ENCODE measurements at places on chromosomes 2 and 18.
A peak's percentile ranks its signal among the peaks of the same experiment; 100 is the strongest.

DNA sequence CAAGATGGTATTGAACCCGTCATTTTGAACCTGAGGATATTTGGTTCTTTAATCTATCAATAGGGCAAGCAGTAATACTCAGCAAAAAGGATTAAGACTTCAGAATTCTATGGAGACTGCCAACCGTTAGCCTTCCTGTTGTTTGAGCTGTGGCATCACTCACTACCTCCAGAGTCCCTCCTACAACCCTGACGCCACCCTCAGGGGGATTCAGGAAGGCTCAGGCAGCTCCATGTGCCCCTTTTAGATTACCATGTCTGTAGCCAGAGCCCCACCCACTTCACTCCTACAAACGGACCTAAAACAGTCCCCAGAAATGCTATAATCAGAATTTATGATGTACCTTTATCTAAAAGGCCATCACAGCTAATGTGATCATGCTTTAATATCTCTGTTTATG, 172.9 kb downstream of the EPHA4 start:
- no peak for DNase-seq

DNA sequence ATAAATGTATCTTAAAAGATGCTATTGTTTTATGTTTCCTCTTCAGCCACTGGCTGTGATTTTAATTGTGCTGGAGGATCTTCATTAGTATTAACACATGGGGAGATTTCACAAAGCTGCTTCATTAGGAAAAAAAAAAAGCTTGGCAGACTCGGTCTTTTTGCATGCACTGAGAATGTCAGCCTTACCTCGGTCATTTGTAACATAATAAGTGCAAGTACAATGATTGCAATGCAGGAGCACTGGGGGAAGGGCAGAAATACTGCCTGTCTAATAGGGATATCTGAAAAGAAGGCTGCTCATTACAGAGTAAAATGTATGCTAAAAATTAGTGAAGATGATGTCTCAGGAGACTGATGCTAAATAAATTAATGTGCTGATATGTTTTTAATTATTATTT, 1.3 kb upstream of the BAZ2B start:
- no peak for DNase-seq

DNA sequence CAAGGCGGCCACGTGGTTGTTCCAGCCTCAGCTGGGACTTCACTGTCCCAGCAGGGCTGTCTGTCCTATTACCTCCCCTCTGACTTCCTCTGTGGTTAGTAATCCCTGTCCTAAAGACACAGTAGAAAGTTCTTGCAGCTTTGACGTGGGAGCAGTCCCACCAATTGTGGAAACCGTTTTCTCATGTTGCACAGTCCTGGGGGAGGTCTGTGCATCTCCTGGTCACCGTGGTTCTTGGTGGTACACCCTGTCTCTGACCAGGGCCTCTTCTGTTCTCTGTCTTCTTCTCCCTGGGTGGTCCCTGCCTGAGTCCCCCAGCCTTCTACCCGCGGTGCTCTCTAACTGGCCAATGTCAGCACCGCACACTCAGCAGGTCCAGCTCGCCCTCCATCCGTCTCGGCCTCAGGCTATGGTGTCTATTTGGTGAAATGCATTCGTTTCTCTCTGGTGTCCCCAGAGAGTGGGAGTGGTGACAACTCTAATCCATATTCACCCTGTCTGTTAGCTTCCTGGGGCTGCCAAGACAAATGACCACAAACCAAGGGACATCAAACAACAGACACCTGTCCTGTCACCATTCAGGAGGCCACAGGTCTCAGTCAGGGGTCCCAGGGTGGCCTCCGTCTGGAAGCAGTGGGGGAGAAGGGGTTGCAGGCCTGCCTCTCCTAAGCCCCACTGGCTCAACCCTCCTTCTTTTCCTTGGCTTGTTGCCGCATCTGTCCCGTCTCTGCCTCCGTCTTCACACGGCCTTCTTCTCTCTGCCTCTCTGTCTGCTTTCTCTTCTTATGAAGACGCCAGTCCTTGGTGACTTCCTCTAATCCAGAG, 99.8 kb downstream of the SH3BP4 start:
- peak; percentile 2 for DNase-seq

DNA sequence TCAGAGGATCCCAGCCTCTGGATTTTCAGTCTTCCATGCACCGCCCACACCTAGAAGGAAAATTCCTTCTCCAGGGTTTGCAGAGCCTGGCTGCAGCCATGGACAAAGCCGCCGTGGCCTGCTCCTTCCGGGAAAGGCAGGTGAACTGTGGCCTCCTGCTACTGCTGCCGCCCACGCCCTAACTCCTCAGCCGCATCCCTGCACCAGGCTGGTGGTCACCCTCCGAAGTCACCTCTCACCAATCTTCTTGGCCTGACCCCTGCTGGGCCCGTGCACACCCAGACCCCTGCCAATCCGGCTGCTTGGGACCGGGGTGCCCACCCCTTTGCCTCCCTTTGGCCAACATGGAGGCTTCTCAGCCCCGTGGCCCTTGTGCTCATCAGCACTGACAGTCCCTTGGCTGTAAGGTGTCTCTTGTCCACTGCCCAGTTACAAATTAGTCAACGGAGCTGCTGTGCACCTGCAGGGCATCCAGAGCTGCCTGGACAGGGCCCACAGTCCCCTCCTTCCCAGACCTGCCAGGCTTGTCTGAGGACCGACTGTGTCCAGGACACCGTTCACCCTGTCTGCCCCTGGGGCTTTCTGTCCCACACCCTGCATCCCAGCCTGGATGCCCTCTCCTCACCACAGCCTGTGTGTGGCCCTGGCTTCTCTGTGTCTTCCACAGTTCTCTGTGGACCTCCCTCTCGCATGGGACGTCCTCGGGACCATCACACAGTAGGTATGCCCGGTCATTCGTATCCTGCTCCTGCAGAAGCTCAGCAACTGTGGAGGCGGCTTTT, 130.1 kb upstream of the TPO start:
- no peak for DNase-seq

DNA sequence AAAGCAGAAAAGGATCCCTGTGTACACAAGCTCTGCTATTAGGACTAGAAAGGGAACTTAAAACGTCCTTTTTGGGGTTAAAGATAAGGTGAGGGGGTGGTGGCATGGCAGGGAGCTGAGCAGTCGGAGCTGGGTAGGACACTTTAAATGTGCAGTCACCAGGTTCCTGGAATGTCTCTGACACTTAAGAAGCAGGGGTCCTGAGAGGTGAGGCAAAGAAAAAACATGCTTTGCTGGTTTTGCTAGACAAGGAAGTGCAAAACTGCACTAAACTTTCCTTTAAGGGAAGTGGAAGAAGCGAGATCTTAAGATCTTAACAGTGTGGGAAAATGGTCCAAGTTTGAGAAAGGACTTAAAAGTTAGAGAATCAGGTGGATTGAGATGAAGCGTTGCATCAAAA, 99.5 kb upstream of the MAP3K20 start:
- DNase-seq, result no peak

Measured in CD4-positive, alpha-beta T cell treated with Interleukin-4 for 1 hour (primary cell).